ENCODE measurements at places on chromosomes 7 and 10. TPM values are rescaled to one million over a fixed set of nuclear protein-coding genes. Genes with fewer than 3 reads are reported as not detected.

DNA sequence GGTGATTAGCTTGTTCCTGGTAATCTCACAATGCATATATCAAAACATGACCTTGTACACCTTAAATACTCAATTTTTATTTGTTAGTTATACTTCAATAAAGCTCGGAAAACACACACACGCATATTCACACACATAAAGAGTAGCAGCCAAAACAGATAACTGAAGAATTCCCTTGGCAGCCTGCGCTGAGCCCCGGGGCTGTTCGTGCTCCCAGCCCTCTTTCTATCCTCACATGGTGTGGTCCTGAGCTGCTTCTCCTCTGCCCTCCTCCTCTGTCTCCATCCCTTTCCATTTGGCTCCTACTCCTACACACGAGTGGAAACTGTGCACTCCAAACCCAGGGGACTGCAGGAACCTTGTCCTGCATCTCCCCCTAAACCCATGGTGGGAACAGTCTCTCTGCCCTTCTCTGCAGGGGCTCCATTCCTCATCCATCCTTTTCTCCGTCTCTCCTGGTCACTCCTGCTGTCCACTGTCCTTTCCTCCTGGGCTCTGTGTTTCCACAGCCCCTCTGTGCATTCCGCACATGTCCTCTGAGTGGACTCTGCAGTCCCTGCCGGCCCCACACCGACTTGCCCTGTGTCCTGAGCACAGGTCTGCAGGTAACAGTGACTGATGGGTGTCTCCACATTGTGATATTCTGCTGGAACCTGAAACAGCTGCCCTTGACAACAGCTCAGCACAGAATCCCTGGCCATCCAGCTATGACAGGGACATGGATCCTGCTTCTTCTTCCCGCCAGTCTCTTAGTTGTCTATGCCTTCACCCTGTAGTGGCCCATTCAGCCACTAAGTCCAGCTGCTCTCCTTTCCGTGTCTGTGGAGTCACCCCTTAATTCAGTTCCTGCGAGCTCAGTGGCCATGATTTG is 216.8 kb upstream of the ZNF32 start:
- H3K36me3 ChIP-seq: no peaks in the 10 kb centered on the region
- DNase-seq: no peak
- H3K4me3 ChIP-seq: no peak overlapping the region
- H3K27me3 ChIP-seq: no peaks in the 10 kb centered on the region
- peaks cover 40% of the 10 kb centered on the region for H3K4me1 ChIP-seq
- H3K27ac ChIP-seq: no peak overlapping the region

DNA sequence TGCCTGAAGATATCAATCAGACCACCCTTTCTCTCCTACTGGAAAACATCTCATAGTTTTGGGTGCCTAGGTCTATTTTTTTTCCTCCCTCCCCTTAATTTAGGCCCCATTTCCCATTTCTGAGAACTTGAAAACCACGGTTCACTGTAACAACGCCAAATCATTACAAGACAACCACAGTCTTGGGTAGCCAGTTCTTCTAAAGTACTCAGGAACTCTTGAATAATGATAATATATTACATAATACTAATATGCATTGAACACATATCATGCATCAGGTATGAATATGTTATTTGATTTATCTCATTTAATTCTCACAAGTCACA is 185.1 kb upstream of the ADO start:
- H3K4me3 ChIP-seq: no peak overlapping the region
- DNase-seq: no peak
- H3K27me3 ChIP-seq: no peaks in the 10 kb centered on the region
- H3K36me3 ChIP-seq: no peaks in the 10 kb centered on the region

Gene ABCB8
- polyA plus RNA-seq: 19.1 TPM

Gene EPO
- polyA plus RNA-seq: not detected
